ENCODE measurements at places on chromosomes 2 and 18. TPM values are rescaled to one million over a fixed set of nuclear protein-coding genes. Genes with fewer than 3 reads are reported as not detected.

DNA sequence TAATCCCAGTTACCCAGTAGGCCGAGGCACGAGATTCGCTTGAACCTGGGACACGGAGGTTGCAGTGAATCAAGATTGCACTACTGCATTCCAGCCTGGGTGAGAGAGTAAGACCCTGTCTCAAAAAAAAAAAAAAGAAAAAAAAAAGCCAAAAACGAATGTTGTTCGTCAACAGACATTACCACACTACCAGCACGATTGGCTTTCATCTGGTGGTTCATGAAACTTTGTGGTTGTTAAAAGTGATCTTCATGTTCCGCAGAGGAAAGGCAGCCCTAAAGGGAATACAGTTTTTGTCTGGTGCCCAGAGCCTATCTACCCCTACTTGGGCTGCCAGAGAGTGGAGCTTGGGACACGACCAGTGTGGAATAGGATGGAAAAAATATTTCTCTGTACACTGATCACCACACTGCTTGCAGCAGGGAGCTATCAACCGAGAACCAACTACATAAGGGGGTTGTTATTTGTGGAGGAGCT is 13.6 kb upstream of the CXCR4 start:
- no peak for DNase-seq

DNA sequence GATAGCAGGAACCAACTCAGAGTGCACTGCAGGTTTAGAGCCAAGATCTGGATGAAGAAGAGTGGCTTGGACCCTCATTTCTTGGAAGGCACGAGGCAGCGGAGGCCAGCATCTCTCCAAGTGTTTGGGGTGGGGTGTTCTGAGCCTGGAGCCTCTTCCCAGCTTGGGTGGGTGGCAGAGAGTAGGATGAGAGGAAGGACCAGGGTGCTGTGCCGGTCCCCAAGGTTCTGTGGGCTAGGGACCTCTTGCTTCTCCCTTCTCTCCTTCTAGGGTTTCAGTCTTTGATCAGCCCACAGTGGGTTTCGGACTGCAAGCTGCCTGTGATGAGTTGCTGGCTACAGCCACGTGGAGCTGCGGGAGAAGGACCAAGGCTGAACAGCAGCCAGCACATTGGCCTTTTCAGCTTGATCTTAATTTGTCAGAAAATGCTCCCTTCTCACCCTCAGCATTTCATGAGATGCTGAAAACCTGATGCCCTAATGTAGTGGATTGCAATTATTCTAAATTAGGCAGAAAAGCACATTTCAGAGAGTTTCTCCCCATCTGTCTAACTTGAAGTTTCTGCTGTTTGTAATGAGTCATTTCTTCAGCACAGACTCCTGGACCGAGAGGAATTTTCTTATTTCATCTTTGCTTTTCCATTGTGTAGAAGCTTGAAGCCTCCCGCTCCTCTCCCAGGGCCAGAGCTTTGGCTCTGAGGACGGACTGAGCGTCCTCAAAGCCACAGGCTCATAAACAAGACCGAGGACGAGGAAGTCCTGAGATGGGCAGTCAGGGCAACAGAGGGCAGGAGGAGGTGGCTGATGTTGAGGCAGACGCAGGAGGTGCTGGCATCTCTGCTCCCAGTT is 99.1 kb upstream of the HDAC4 start:
- DNase-seq, result no peak

GRCh38 chr18:38557006-38557405 is 991.4 kb upstream of the CELF4 start:
- DNase-seq, result no peak

- no peak for DNase-seq
These were observed 14.1 kb upstream of the CHRNA1 start for GRCh38 chr2:174778085-174778981.

The TUBA3E gene
- not detected for total RNA-seq

GRCh38 chr2:126832757-126833156 is 65.9 kb upstream of the TEX51 start:
- no peak for DNase-seq

All from esophagus squamous epithelium (tissue), 5 donors.